Tibial nerve (tissue), 4 donors: ENCODE measurements at places on chromosomes 16 and 17.

- DNase-seq: no peak
These were observed 28.8 kb downstream of the ORC6 start for GRCh38 chr16:46718214-46718613.

DNA sequence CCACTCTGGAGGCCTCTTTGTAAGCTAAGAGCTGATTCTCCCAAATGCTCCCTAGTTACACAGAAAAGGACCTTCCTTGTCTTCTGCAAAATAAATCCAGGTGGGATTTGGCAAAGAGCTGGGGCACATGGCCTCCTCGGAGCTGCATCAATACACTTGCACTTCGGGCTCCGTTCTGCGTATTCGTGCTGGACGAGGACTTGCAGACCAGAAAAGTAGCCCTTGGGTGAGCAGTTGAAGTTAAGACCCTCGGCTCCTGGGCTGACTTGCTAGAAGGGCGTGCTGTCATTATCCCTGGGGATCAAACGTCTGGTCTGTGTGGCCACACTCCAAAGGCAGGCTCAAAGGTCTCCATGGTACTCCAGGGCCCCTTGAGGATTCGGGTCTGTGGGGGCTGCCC, 144.2 kb upstream of the RPH3AL start:
- no peak for DNase-seq

DNA sequence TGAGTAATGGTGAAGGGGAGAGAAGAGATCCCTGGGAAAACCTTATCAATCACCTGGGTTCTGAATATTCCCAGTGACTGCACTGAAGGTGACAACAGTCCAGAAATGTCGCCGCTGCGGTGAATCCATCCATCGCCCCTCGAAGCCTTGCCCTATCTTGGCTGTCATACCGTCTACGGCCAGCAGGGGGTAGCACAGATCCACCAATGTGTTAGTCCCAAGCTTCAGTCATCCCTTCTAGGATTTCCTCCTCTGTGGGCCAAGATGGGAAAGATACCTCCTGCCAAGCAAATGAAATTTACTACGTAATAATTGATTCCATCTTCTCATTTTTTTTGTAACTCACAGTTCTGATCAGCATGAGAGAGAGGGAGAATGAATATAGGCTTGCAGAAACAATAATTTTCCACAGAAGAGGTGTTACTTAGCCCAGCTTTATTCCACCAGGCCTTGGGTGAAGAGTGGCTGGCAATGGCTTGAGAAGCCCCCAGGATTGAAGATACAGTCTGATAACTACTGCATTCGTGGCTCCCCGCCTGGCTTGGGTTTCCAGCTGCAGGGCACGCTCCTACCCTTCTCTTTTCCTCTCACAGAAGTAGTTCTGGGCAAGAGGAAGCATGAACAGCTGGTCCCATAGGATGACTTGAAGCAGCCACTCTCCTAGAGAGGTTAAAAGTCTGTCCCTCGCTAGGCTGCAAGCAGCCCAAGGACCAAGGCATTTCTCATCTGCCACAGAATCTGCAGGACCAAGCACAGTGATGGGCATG, 2.6 kb upstream of the FMNL1 start:
- peak; percentile 91 for DNase-seq

- no peak for DNase-seq
These were observed 54.5 kb downstream of the PRMT7 start for GRCh38 chr16:68365167-68365817.

GRCh38 chr17:53687324-53687723, 135.4 kb upstream of the KIF2B start:
- no peak for DNase-seq

DNA sequence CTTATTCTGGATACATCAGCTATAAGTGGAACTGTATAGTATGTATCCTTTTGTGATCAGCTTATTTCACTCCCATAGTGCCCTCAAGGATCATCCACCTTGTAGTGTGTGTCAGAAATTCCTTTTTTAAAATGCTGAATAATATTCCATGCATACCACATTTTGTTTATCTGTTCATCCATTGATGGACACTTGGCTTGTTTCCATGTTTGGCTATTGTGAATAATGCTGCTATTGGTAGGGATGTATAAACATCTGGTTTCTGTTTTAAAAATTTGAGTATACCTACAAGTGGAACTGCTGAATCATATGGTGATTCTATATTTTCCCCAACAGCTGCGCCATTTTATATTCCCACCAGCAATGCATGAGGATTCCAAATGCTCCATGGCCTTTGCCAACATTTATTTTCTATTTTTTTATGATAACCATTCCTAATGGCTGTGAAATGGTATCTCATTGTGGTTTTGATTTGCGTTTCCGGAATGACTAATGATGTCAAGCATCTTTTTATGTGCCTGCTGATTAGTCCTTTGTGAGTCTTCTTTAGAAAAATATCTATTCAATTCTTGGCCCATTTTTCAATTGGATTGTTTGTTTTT, 11.6 kb downstream of the RCVRN start:
- DNase-seq: no peak
